ENCODE measurements at places on chromosomes 5 and 9. TPM values are rescaled to one million over a fixed set of nuclear protein-coding genes. Genes with fewer than 3 reads are reported as not detected.

DNA sequence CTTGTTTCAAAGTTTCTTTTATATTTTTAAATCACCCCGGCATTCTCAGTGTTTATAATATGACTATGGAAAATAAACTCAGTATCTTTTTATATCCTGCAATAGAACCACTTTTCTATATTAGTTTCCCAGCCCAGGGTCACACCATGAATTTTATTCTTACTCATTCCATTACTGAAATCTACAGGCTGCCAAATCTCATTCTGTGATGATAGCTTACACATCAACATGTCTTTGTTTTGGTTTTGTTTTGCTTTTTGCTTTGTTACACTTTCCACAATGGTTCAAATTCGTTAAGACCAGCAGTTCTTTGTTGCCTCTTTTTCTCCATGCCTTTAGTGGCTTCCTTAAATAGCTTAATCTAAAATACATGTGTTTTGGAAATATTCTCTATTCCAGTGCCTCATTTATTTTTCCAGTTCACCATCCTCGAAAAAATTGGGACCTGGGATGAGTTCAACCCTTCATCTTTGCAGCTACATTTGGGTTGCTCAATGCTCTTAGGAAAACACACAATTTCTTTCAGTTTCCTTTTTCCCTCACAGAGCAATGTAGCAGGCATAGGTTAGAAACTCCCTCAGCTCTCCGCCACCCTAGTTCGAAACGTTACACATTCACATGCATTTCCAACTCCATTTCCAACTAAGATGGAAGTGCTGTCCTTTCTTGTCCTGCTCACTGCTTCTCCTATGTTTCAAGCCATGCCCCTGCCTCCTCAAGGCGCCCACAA, 1146.3 kb downstream of the MAT2B start:
- DNase-seq, result no peak

The FLT4 gene
- 7.3 TPM for total RNA-seq

GRCh38 chr5:18764161-18764560, 1129.9 kb downstream of the TAF11L14 start:
- DNase-seq, result no peak

DNA sequence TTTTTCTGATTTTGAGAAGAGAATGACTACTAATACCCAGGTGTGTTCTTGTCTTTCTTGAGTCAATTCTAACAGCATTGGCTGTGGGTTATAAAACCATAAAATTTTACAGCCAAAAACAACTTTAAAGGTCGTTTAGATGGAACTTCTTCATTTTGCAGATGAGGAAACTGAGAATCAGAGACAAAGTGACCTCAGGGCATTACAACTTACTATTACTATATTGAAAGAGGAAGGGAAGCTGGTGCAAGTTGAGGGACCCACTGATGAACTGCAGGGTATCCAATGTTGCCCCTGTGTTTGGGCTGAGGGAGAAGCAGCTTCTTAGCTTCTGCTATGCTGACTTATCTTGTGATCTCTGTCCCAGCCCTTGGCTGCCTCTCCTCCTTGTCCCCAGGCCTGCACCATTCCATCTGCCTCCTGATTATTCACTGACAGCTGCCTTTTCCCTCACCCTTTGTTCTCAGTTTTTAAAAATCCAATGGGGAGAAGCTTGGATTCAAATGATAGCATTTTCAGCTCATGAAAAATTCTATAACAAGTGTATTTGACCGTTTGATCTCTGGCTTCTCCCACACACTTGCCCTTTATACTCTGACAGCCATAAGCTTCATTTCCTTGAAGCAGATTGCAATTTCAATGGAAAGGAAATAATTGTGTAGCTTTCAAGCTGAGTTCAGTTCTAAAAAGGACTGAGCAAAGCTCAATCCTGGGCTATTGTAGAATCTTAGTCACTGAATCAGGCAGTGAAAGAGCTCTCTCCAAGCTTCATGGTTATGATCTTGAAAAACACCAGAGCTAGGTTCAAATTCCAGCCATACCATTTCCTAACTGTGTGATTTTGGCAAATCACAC, 68.5 kb downstream of the TMC1 start:
- DNase-seq, result no peak

The KCNIP1 gene
- not detected for total RNA-seq

- no peak for DNase-seq
Measured at GRCh38 chr9:9998491-9999287, 614.1 kb downstream of the PTPRD start.

The SPEF2 gene
- total RNA-seq, result 0.67 TPM

GRCh38 chr5:172303572-172304335, 20.2 kb upstream of the UBTD2 start:
- no peak for DNase-seq

The GADD45G gene
- 185 TPM for total RNA-seq

The NME5 gene
- total RNA-seq, result 0.65 TPM

DNA sequence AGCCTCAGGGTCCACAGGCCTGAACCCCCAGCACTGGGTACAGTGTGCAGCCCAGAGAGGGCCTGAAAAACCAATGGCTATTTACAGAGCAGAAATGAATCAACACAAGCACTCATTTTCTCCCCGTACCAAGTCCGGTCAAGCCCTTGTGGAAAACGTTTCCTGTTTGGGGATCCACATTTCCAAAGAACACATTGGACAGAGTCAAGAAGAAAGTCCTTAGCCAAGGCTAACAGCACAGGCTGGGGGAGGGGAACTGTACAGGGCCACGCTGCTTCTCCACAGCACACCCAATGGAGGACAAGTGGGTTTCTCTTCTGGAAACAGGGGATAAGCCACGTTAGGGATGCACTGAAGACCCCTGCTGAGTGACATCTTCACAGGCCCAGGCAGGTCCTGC, 62.3 kb downstream of the NSUN2 start:
- no peak for DNase-seq

GRCh38 chr5:40223884-40224402, 455.8 kb upstream of the PTGER4 start:
- no peak for DNase-seq

The SPATA9 gene
- total RNA-seq, result not detected

GRCh38 chr5:418162-419121, 24.5 kb upstream of the EXOC3 start:
- DNase-seq, result peak; percentile 79

GRCh38 chr5:122142480-122143164, 13.3 kb downstream of the ZNF474 start:
- DNase-seq, result no peak

The SHB gene
- total RNA-seq, result 16.1 TPM

- no peak for DNase-seq
Measured at GRCh38 chr9:110641293-110641692, 27.3 kb upstream of the MUSK start.

DNA sequence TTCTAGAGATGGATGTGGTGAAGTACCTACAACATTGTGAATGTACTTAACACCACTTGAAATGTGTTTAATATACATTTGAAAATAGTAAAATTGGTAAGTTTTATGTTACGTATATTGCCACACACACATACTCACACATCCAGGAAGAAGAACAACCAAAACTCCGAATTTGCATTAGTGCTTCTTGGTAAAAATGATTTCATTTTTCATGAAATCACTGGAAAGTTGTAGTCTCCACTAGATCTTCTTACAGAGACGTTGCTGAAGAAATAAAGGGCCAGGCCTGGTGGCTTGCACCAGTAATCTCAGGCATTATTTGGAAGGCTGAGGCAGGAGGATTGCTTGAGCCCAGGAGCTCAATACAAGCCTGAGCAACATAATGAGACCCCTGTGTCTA, 118.6 kb upstream of the ZNF608 start:
- DNase-seq, result no peak

The KIAA0825 gene
- 1.5 TPM for total RNA-seq

- DNase-seq, result no peak
Measured at GRCh38 chr9:13158986-13159385, 120.5 kb downstream of the MPDZ start.

The EFNA5 gene
- 1.1 TPM for total RNA-seq

GRCh38 chr9:5608298-5609225, 20.3 kb upstream of the RIC1 start:
- no peak for DNase-seq

The PFN3 gene
- total RNA-seq, result not detected

The FSD1L gene
- total RNA-seq, result 20.3 TPM

The SPINK4 gene
- not detected for total RNA-seq

DNA sequence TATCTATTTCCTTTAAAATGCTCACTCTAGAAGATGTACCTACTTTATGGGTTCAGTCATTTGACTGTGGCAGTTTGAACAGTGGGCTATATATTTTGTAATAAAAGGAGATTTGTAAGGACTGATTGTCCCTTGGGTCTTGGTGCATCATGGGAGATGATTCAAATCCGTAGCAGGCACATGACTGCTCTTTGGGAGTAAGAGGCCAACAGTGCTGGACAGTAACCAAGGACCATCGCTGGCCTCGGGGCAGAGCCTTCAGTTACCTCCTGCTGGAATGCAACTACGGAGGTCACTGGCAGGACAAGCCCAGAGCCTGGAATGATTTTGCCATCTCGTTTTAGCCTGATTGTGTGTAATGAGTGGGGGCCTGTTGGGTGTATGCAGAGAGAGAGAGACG, 7.0 kb upstream of the MAMDC2 start:
- DNase-seq, result no peak

- DNase-seq, result no peak
Measured at GRCh38 chr9:21554813-21555212, 72.7 kb upstream of the IFNE start.

DNA sequence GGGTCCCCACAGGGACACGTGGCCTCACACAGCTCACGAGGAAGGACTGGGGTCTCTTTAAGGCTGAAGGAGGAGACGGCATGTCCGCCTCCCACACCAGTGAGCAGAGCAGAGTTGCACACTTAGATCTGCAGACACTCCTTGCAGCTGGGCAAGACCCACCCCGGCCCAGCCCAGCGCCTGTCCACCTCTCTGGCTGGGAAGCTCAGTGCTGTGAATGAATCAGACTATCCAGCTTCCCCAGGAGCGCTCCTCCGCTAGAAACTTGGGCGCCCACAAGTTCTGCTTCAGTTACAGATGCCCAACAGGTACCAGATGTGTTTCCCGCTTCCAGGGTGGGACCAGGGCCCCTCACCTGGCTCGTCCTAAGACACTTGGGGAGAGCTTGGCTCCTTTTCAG, 78.9 kb downstream of the NSUN2 start:
- DNase-seq, result no peak

DNA sequence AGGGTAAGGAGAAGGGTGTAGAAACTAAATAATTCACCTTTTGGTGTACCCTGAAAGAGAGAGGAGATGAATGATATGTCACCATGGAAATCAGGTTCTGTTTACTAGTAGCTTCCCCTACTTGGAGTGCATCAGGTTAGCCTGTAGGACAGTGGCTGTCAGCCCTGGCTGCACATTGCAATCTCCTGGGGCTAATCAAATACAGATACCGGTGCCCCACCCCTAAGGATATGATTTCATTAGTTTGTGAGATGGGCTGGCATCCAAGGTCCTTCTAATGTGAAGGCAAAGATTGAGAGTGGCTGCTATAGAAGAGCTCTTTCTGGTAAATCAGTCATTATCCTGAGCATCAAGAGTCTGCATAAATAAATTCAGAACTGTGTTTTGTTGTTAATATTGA, 47.2 kb downstream of the INSYN2B start:
- no peak for DNase-seq

GRCh38 chr9:130186839-130187522, 14.8 kb downstream of the NCS1 start:
- peak; percentile 36 for DNase-seq

- DNase-seq, result no peak
Measured at GRCh38 chr9:114278881-114279570, 43.9 kb upstream of the ORM1 start.

GRCh38 chr9:133932633-133933032, 59.5 kb downstream of the VAV2 start:
- DNase-seq, result no peak

The FOXI1 gene
- not detected for total RNA-seq

DNA sequence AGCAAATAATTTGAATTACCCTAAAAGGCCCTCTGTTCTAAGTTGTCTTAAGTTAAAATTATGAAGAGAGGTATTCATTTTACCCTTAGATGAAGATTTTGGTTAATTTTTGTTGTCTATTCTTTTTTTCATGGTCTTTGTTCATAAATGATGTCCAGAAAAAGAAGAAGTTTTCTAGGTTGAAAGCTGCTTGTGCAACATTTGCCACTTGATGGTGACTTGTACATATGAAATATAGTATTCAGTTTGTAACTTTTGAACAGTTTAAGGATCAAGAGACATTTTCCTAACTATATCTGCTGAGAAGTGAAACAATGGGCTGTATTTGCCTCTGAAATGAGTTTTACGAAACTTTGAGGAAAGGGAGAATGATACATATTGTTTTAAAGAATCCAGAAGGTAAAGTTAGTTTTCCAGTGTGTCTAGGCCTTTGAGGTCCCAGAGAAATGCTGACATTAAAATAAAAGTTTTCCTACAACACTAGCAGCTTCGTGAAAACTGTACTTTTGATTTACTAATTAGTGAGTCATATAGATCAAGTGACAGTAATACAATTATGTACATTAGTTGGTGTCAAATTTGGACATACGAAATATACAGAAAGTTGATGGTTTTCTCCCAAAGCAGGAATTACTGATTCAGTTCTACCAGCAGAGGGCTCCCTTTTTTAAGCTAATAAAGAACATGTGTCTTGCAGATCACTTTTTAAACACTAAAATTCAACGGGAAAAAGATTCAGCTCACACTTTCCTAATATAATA, 70.5 kb downstream of the PIK3R1 start:
- no peak for DNase-seq

DNA sequence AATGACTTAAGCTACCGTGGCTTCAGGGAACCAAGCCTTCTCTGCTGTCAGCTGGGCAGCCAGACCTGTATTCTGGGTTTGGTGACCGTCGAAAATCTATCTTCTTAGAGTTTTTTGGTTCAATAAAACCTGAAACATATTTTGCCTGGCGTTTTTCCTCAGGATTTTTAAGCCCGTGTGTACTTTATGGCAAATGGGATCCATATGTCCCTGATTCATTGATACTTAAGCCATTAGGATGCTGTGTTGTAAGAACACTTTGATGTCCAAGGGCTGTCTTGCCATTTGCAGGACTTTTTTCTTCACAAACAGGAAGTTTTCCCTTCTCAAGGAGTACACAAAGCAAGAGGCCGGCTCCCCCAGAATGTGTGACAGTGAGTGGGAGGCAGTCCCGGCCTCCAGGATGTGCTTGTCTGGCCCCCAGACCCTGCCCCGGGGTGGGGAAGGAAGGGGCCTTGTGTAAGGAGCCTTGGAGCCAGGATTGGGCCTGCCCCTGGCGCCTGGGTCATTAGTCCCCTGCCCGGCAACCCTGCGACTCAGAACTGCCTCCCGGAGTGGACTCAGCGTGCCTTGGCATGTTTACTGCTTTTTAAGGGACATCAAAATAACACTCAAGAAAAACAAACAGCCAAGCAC, 83.4 kb upstream of the SMIM23 start:
- no peak for DNase-seq

- peak; percentile 75 for DNase-seq
Measured at GRCh38 chr9:6645355-6646292, at the start of gene GLDC. Gene GLDC, minus strand, starts transcription at chr9:6645729. Its CDS starts 230 bp downstream, at chr9:6645499.

DNA sequence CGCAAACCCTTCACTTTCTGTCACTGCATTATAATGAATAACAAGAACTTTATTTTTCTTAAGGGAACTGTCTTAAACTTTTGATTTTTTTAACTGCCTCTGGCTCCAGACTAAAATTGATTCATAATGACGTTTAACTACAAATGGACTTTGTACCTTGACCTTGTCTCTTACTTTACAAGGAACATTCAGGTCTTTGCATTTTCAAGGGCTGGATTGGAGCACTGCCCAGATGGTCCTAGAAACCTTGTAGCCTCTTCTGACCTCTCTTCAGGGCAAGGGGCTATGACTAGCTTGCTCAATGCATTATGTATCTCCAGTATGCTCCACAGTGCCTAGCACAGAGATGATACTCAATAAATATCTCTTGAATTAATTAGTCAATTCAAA, 612.6 kb upstream of the CLINT1 start:
- no peak for DNase-seq

- DNase-seq, result no peak
Measured at GRCh38 chr9:13994240-13994639, 319.7 kb downstream of the NFIB start.

Data from psoas muscle (tissue), 8 donors.